Retina (tissue), 1 donor: ENCODE measurements at places on chromosomes 7 and 10.

GRCh38 chr10:52312942-52313255 lies 1.2 kb upstream of the DKK1 start:
- no peak for DNase-seq

DNA sequence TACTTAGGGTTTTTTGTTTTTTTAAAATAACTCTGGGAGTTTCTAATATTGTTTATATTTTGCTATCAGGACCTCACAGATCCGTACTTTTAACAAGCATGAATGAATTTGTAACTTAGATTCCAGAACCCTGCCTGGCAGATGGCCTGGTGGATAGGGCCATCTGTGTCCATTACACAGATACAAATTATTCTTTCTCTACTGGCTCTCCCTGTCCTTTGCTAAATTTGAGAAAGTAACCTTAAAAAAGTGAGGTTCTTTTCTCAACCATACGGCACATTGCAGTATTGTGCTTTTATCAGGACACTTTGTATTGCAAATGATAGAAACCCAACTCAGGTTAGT lies 26.6 kb downstream of the LCOR start:
- no peak for DNase-seq

- DNase-seq = peak; percentile 91
These were observed 2.2 kb downstream of the TRIL start for GRCh38 chr7:28955718-28956607.

GRCh38 chr10:114408968-114409444 lies 4.7 kb upstream of the AFAP1L2 start:
- no peak for DNase-seq

GRCh38 chr7:127550247-127550646 lies 35.1 kb downstream of the GCC1 start:
- DNase-seq = no peak

GRCh38 chr10:100715445-100716385 lies 29.7 kb upstream of the PAX2 start:
- DNase-seq = peak; percentile 69

- DNase-seq = no peak
These were observed 706 bp downstream of the TBATA start for GRCh38 chr10:70784471-70784870.

DNA sequence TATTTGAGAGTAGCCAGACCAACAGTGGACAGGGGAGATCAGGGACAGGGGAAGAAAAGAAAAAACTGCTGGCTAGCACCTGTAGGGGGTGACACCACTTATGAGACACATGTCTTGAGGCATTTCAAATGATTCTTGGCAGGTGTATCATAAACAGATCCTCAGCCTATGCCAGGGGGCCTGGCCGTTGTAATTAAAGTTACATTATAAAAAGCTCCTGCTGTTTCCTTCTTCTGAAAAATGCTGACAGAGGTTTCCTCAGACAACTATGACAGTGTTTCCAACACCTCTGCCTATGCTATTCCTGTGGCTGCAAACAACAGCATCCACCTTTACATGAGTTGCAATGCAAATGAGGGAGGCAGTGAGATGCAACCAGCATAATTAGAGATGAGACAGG lies 281.0 kb upstream of the PTER start:
- peak; percentile 2 for DNase-seq

DNA sequence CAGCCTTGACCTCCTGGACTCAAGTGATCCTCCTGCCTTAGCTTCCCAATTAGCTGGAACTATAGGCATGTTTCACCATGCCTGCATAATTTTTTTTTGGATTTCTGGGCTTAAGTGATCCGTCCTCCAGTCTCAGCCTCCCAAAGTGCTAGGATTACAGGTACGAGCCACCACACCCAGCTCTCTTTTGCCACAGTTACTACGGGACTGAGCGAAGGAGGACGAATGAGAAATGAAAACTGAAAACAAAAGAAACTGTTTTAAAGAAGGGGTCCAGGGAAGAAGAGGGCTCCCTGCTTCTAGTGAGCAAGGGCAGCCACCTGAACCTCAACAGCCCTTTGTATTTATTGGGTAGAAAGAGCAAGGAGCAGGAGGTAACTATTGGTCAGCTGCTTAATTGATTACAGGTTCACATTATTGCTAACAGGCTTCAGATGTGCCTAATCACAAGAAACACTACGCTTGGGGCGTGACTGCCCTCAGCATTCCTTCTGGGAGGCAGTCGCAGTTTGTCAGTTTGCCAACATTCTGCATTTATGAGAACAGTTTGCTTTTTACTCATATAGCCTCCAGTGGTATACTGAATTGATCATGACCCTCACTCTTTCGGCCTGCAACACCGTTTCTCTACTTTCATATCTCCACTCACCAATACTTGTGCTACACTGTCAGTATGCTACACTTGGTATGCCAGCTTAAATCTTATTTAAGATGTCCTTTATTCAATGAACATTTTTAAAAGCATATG lies 676.8 kb downstream of the DNAJB9 start:
- no peak for DNase-seq

DNA sequence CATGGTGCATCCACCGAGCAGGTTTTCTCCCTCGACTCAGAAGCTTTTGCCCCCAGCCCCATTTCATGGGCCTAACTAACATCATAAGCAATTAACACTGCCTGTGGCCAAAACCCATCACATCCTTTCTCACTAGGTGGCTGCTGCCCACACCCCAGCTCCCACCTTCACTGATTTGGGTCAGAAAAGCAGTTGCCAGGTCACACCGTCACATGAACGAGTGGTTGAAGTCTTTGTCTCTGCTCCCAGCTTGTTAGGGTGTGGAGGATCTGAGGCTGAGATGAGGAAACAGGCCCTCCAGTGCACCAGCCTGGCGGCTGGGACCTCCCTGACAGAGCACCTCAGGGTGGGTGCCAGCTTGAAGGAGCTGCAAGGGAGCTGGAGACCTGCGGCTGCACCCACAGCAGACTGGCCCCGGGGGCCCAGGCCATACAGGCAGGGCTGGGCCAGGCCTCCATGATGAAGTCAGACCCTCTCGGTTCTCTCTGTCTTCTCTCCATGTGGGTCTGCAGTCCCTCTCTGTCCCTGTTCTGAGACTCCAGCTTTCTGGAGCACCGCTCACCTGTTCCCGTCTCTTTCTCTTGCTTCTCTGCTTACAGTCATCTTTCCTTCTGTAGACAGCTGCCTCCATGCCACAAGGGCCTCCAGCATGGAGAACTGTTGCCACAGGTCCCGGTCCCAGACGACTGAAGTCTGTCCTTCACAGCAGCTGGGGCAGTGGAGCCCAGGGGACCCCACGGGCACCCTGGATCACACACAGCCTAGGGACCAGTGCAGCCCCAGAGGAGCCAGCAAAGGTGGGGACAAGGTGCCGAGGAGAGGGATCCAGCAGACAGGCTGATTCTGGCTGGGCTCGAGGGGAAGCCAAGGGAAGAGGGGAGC lies 13.8 kb upstream of the INPP5A start:
- no peak for DNase-seq

GRCh38 chr10:110632591-110633215 lies 11.4 kb upstream of the RBM20 start:
- DNase-seq = no peak
